ENCODE measurements at places on chromosomes 2 and 18.
A peak's percentile ranks its signal among the peaks of the same experiment; 100 is the strongest.

- no peak for DNase-seq
These were observed 550.6 kb upstream of the ACVR2A start for GRCh38 chr2:147293991-147294824.

DNA sequence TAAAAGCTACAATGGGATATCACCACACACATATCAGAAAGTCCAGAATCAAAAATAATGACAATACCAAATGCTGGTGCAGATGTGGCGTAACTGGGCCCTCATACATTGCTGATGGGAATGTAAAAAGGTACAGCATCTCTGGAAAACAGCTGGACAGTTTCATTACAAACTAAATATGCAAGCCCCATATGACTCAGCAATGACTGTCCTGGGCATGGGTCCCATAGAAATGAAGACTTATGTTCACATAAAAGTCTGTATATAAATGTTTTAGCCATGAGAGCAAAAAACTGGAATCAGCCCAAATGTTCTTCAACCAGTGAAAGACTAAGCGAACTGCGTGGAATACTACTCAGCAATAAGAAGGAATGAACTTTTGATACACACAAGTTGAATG lies 56.7 kb downstream of the ALPK2 start:
- DNase-seq: peak; percentile 94

DNA sequence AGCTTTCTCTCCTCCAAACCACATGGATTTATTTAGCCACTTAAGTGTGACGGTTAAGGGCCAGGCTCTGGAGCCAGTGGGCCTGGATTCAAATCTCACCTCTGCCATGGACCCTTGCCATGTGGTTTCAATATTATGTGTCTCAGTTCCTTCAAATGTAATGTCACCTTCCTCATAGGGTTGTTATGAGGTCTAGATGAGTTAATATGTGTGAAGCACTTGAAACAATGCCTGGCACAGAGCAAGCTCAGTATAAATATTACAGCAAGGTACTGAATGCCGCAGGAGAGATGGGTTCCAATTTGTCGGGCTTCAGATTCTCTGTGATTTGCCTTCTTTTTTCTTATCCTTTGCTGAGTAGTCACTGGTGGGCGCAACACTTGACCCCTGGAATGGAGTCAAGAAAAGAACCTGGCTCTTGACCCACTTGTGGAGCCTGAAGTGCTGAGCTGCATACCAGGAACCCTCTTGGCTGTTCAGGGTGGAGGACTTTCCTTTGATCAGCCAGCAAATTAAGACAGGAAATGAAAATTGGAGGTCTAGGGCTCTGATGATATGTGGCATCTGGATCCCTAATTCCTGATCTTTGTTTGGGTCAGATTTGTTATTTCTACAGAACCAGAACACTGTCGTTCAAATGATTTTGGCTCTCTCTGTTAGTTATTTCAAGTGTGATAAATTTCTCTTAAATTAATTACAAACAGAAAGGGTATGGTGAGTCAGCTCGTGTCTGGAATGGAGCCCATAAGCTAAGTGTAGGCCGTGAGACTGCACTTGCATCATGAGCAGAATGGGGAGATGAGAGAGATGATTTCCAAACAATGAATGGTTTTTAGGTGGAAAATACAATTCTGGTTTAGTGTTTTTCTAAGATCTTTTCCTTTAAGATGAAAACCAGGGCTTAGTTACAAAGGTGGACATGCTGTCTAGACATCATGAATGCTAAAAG lies 293.0 kb downstream of the KCNS3 start:
- DNase-seq: peak; percentile 65

GRCh38 chr2:8799004-8799403 lies 38.4 kb downstream of the KIDINS220 start:
- no peak for DNase-seq

DNA sequence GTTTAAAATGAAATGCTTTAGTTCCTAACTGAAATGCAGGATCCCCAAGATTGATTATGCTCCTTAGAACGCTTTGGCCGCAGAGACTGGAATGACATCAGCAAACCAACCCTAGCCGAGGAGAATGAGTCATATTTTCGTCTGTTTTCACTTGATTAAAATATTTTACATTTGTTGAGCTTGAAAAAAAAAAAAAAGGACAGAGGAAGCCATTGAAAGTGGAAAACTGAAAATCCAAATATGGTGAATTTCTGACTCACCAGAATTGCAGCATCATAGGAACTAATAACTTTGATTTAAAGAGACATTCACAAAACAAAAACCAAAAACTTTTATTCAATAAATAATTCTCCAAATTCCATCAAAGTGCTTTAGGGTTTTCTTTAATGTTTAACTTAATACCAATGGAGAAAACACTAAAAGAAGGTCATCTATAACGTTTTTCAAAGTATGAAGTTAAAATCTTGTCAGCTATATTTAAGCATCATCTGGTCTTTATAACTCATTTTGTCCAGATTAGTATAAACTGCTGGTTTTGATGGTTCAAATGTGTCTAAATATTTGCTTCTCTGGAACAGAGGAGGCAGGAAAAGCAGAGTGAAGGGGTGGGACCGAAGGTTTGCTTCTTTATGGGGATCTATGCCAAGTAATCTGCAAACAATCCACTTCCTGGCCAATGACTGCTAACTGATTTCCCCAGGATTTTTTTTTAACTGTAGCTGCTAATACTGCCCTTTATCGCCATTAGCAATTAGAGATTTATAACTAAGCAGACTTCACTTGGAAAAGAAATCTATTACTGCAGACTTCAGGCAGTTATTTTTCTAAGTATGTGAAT lies 30.9 kb upstream of the COL5A2 start:
- DNase-seq: peak; percentile 81

- no peak for DNase-seq
These were observed at the start of gene SULT1C2 for GRCh38 chr2:108288534-108289106. Gene SULT1C2, plus strand, starts transcription at chr2:108288895. Its CDS starts 4,773 bp downstream, at chr2:108293668.

DNA sequence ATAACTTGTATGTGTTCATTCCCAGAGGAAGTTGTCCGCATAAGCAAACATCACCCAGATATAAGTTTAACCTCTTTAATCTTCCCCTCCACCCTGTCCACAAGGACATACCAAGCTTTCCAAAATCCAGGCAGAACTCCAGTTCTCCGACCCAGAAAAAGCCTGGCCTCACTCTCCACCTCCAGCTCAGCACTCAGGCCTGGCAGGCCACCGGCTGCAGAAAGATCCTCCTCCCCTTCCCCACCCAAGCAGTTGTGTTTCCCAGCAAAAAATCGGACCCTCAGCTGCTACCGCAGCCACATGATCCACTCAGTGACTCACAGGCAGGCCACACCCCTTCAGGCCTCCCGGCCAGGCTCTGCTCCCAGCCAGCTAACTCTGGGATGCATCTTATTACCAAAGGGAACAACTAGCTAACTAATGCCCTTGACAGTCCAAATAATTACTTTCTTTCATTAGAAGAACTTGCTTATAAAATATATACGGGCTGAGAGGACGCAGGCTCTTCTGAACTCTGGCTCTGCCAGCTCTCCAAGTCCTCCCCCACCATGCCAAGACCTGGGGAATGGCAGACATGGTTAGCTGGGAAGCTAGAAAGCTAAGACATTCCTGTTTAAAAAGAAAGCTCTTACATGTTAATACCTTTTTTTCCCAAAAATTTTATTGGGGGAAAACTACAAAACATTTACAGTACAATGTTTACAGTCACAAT lies 4.5 kb downstream of the ZFP36L2 start:
- peak; percentile 91 for DNase-seq

DNA sequence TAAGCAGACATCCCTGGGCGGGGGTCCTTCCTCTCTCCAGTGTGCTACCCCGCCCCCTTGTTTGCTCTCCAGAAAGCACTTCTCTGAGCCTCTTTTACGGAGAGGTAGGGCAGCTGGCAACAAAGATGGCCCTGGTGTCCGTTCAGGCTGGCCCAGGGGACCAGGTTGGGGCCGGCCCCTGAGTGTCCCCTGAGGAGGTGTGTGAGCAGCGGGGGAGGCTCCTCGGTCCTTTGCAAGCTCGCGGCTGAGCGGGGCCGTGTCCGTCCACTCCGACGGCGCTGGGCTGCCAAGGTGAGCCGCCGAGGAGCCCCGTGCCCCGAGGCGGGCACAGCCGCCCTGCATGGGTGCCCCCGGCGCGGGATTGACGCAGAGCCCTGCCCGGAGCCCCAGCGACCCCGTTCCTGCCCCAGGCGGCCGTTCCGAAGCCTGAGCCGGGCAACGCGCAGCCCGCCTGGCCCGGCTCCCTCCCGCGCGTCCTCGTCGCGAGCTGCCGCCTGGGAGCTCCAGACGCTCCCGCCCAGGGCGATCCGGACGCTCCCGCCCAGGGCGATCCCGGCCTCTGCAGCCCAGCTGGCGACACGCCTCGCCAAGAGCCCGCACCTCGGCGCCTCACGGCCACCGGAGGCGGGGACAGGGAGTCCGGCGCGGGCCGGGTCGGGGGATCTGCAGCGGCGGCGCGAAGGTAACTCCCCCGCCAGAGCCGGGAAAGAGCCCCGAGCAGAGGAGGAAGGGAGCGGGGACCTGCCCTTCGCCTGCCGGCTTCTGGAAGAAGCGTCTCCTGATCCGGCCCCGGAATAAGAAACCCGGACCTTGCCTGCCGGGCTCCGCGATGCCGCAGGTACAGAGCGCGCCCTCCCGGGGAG lies at the start of gene PROKR1:
TSS of gene PROKR1 (plus strand) at position 569 of the 863 bp plus-strand sequence. CDS start 2,243 bp downstream, outside the sequence.
- DNase-seq: no peak

- DNase-seq: no peak
These were observed 159.0 kb downstream of the BCL11A start for GRCh38 chr2:60394463-60394862.

DNA sequence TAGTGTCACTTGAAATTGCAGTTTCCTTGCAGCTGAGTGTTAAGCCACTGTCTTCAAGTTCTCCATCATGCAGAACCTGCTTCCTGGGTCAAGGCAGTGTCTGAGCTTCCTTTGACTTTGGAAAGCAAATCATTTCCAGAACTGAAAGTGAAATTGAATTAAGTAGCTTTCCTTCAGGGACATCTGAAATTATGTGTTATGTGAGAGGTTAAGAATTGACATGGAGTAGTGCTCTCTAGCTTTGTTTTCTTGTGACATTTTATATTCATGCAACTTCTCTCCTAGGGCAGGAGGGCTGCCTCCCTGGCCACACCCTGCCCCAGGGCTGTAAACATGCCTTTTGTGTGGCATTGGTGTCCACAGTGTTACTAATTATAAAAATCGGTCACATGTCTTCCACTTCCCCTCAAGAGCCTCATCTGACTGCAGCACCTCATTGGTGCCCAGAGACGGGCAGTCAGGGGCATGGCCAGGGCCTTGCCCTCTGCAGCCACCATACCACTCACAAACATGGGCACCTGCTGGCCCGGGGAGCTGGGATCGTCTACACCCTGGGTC lies 14.4 kb downstream of the RAB12 start:
- peak; percentile 20 for DNase-seq

GRCh38 chr2:7480431-7480830 lies 563.2 kb downstream of the RNF144A start:
- no peak for DNase-seq

GRCh38 chr2:58419983-58420382 lies 178.9 kb upstream of the FANCL start:
- DNase-seq: no peak

DNA sequence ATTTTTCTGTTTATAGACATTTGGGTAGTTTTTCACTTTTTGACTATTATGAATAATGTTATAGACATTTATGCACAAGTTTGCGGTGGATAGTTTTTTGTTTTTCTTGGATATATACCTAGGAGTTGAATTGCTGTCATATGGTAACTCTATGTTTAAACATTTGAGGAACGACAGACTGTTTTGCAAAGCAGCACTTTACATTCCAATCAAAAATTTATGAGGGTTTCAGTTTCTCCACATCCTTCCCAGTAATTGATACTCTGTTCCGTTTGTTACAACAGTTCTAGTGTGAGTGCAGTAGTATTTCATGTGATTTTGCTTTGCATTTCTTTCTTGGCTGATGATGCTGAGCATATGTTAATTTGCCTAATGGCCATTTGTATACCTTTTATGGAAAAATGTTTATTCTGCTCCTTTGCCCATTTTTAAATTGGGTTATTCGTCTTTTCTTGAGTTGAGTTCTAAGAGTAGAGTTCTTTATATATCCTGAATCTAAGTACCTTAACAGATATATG lies 617.3 kb upstream of the LRATD1 start:
- DNase-seq: peak; percentile 31

DNA sequence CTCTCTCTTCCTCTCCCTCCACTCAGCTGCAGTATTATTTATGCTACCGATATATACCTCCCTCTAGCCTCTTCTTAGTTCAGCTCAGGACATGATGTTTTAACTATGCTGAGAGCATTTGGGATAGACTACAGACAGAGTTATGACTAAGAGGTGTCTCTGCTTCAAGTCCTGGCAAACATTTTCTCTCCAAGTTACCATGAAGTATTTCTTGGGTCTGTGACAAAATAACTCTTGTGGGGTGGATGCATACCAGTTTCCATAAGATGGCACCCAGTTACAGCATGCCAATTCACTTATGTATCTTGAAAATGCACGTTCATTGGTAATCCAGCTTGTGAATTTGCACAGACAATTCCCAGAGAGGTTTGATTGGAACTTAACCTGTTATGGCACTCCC lies 737.6 kb downstream of the SLC4A3 start:
- peak; percentile 48 for DNase-seq

- DNase-seq: no peak
These were observed 22.9 kb downstream of the TGIF1 start for GRCh38 chr18:3472681-3473544.

GRCh38 chr2:6977113-6977741 lies 60.0 kb downstream of the RNF144A start:
- peak; percentile 80 for DNase-seq

DNA sequence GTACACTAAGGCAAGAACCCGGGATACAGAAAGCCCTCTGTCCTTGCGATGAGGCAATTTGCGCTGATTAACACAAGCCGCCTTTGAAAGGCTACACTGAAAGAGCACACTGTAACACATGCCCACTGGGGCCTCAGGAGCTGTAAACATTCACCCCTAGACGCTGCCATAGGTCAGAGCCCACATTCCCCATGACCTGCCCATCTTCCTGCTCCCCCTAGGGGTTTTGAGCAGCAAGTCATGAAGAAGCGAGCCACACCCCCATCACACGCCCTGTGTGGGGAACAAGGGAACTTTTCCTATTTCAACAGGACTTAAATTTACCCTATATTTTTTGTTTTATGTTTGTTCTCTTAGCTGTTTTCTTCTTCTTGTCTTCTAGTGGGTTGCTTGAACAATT lies 47.8 kb upstream of the SLC4A10 start:
- DNase-seq: peak; percentile 45

- DNase-seq: no peak
These were observed 71.4 kb downstream of the KCNF1 start for GRCh38 chr2:10982931-10983701.

- no peak for DNase-seq
These were observed 91.7 kb upstream of the ITGA6 start for GRCh38 chr2:172335736-172336135.

- peak; percentile 34 for DNase-seq
These were observed 231.6 kb upstream of the SMAD2 start for GRCh38 chr18:48161911-48162698.

- DNase-seq: peak; percentile 42
These were observed 37.7 kb upstream of the TBC1D8 start for GRCh38 chr2:101188683-101189405.

- DNase-seq: no peak
These were observed 72.7 kb upstream of the CTAGE1 start for GRCh38 chr18:22490429-22490846.

GRCh38 chr18:3205239-3205638 lies 14.5 kb downstream of the MYOM1 start:
- no peak for DNase-seq

GRCh38 chr2:177741866-177742265 lies 330.7 kb downstream of the PDE11A start:
- no peak for DNase-seq
